ENCODE measurements at places on chromosomes 6 and 20. TPM values are rescaled to one million over a fixed set of nuclear protein-coding genes. Genes with fewer than 3 reads are reported as not detected.

Gene PNPLA1
- total RNA-seq: not detected

Gene CDSN
- not detected for total RNA-seq

Gene ASIP
- not detected for total RNA-seq

Gene TAF4
- 27.1 TPM for total RNA-seq

Gene FOXF2
- total RNA-seq: not detected

Gene PRICKLE4
- not detected for total RNA-seq

Gene CD83
- 22.0 TPM for total RNA-seq

Gene GMNN
- 76.1 TPM for total RNA-seq

Gene RHAG
- total RNA-seq: not detected

Gene AIF1
- total RNA-seq: 96.1 TPM
